HFFc6 (cell line): ENCODE measurements at places on chromosomes 3 and 15.

GRCh38 chr15:87916208-87916607 lies 340.3 kb downstream of the NTRK3 start:
- DNase-seq = no peak

DNA sequence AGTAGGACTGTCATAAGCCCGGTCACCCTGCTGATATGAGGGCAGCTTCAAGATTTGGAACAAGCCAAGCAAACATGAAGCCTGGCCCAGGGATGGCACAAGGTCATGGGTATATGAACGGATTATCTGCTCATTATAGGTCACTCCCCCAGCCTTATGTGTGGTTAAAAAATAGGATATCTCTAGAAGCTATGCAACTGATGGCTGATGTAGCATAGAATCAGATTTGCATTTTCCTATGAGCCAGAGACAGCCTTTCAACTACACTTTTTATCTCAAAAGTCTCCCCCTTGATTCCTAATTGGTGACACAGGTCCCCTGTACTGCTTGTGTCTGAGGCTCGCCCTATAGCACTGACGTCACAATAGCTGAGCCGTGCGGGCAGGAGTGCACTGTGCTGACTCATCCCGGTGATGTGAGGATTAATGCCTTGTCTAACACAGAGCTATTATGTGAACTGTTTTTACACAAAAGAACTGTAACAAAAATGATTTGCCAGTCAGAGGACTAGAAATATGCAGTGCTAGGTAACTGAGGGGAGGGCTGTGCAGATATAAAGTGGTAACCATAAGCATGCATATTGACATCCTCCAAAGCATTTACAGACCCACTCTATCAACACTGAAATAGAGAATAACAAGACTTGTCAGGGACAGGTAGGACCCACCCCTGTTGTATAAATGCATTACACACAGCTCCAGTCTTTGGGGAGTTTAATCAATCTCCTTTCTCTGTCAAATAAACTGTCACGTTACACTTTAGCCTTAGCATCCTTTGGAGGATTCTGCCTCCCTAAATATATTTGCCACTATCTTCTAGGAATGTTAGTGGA lies 204.9 kb downstream of the TIGIT start:
- peak; percentile 80 for DNase-seq

- DNase-seq = no peak
Observed at GRCh38 chr3:136297826-136298225, 47.7 kb downstream of the PCCB start.

DNA sequence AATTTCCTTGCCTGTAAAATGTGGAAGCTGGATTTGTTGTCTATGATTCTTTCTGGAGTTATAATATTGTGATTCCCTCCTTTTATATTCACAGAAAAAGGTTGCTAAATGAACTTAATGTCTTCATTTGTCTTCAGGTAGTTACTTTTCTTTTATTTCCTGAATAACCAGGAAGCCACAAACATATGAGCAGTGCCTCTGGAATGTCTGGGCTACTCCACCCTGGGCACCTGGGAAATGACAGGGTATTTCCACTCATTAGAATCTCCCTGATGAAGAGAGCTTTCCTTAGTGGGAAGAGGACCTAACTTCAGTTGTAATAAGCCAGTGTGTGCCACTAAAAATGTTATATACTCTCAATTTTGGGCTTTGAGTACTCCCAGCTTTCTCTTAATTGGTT lies 3.8 kb upstream of the SLMAP start:
- DNase-seq = peak; percentile 8

GRCh38 chr3:104323226-104323625 lies 1043.5 kb upstream of the ALCAM start:
- DNase-seq = no peak

DNA sequence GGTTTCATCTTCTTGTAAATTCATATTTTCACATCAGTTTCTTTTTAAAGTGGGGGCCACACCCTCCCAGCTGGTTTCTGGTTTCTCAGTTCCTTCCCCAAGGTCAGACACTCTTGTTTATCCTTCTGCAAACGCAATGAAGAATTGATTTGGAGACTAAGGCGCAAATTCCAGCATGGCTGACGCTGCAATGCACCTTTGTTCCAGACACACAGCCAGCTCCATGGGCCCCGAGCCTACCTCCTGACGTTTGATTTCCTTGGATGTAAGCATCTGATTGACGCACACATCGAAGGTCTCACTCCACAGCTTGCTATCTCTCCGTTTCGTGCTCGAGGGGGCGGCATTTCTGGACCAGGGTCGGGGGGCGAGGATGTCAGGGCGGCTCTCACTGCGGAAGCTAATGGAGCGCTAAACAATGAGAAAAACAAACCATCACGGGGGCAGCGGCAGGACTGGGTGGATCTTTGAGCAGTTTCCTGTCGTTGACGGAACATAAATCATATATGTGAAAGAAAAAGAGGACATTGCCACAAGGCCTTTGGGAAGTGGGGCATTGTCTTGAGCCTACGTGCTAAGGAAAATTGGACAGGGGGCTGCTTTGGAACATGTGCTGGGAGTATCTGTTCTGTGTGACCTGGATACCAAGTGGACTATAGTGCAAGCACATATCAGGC lies 46.9 kb downstream of the ARHGEF3 start:
- DNase-seq = no peak

DNA sequence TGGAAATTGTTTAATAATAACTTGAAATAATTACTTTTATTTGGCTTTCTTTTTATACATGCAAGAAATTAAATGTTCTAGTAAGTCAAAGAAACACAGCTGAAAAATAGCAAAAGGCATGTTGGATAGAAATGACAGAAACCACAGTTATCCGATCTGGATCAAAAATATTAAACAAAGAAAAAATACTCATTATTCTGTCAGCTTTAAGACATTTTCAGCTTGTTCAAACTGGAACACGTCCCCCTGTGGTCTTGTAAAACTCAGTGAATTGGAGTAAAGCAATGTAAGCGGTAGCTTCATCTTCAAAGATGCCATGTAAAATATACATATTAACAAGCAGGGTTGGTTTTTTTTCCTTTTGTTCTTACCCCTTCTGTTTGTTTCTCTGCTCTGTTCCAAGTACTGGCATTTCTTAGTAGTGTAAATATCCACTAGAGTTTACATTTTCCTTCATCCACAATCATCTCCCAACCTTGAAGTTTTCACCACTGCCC lies 223.4 kb downstream of the IGSF11 start:
- DNase-seq = no peak

- DNase-seq = peak; percentile 96
Observed at GRCh38 chr15:39581242-39581792, 438 bp downstream of the THBS1 start.

GRCh38 chr3:147428754-147429153 lies 19.6 kb downstream of the ZIC1 start:
- no peak for DNase-seq

- DNase-seq = no peak
Observed at GRCh38 chr3:65672061-65672460, 366.7 kb downstream of the MAGI1 start.

GRCh38 chr3:39718674-39719595 lies 90.5 kb upstream of the MYRIP start:
- peak; percentile 73 for DNase-seq

- DNase-seq = no peak
Observed at GRCh38 chr15:28880680-28881079, 5.1 kb upstream of the APBA2 start.

GRCh38 chr3:142000325-142000870 lies 124.0 kb downstream of the ATP1B3 start:
- no peak for DNase-seq

GRCh38 chr3:150265305-150265704 lies 142.8 kb upstream of the TSC22D2 start:
- DNase-seq = no peak

DNA sequence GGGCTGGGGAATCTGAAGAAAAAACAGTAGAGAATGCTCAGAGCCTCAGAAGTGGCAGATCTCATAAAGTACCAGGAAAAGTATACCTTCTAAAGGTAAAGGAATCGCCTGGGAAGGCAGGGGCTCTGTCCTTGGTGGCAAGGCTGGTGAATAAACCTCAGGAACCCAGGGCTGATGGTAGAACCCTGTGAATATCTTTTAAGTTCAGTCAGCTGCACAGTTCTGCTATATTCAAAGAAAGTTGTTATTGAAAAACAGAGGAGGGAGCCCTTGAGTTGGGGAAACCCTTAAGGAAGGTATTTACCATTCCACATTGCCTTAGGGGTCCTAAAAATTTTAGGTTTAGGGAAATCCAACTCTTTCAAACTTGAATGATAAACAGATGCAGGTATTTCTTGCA lies 31.2 kb downstream of the ZPLD1 start:
- DNase-seq = no peak

- peak; percentile 66 for DNase-seq
Observed at GRCh38 chr15:73800662-73801345, 47.7 kb upstream of the INSYN1 start.

DNA sequence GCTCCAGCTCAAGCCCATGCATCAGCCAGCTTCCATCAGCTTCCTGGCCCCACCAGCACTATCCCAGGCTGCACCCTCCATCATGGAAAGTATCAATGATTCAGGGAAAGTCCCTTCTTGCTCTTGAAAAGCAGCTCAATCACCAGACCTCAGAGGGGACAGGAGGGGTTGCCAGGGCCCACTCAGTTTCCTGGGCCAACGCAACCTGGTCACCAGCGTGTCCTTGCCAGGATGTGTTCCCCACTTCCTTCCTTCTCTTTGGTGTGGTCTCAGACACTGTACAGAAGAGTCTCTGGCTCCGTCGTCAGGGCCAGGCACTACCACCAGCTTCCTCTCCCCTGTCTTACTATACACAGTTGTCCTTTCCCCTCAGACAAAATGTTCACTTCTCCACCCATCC lies 3.0 kb downstream of the HDC start:
- no peak for DNase-seq

DNA sequence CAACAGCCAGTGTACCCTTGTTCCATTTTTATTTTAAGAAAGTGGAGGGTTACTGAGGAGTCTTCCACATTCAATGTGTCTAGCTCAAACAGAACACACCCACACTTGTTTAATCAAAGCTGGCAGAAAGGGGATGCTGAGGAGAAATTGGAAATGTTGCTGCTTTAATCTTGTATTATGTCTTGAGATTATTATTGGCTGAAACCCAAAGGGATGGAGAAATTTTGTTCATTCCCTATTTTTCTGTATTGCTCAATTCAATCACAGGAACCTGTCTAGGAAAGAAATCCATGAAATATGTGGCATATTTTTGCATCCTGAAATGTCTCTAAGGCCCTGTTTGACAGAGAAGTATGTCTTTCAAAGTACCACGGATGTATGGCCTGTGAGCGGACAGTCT lies 238.0 kb downstream of the MYRIP start:
- no peak for DNase-seq

DNA sequence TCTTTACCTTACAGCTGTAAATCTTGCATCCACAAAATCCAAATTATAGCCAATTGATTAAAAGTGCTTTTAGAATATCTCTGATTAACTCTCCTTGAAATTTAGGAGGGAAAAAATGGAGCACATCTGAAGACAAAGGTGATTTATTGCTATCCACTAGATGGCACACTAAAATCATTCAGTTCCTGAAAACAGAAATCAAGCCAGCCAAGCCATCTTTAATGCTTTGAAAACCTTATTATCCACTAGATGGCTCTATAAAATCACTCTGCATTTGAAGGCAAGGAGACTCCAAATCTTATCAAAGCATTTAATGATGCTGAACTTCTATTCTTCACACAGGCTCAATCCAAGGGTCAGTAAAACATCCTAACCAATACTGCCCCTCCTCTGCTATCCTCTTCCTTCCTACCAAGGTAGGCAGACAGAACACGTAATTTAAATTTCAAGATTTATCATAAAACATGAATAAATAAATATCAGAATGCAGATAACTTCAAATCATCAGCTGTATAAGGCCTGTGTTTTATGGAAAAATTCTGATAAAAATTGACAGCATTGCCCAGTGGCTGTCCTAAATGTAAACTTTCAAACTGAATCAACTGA lies 48.4 kb downstream of the GOLIM4 start:
- peak; percentile 87 for DNase-seq

GRCh38 chr3:120909602-120909878 lies 1.5 kb downstream of the STXBP5L start:
- DNase-seq = no peak

GRCh38 chr15:26098801-26099200 lies 235.7 kb upstream of the ATP10A start:
- DNase-seq = no peak

GRCh38 chr15:44529864-44530604 lies 6.9 kb upstream of the EIF3J start:
- DNase-seq = no peak

DNA sequence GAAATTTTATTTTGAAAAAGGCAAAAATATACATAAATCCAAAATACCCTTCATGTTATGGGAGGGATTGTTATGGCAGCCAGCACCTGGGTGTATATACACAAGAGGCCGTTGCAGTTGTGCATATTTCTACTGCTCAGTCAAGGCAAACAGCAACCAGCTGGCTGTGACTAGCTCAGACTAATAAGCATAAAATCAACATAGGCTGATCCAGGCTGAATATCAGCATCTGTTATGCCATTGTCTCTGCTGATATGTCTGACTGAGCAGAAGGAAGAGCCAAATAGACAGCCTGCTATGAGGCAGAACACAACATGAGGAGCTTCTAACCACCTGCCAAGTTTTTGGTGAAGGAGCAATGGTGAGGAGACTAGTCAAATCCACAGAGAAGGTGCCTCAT lies 457.5 kb upstream of the ALCAM start:
- peak; percentile 80 for DNase-seq

GRCh38 chr15:84949043-84949442 lies 32.6 kb upstream of the PDE8A start:
- peak; percentile 46 for DNase-seq

GRCh38 chr15:57221134-57221533 lies 155.2 kb upstream of the CGNL1 start:
- no peak for DNase-seq

GRCh38 chr3:3799173-3800079 lies at the start of gene LRRN1:
Gene LRRN1, plus strand, starts transcription at chr3:3799431. Its CDS starts 45,211 bp downstream, at chr3:3844642.
- DNase-seq = no peak

GRCh38 chr3:19526071-19526470 lies 377.8 kb downstream of the KCNH8 start:
- DNase-seq = no peak

GRCh38 chr3:141087076-141087777 lies 36.1 kb downstream of the SPSB4 start:
- no peak for DNase-seq

DNA sequence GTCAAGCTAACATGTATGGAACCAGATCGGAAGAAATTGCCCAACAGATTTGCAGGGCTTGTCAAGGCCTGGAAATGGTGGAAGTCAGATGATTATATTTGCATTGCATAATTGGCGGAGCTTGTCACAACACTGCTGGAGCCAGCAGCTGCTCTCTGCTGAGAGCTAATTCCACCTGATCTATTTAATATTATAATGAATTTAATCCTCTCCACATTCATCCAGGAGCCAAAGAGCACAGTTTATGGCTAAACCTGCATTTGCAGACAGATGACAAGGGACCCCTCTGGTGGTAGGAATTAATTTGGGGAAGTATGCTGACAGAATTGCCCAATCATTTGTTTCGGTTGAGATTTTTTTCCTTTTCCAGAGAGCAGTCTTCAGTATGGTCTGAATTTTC lies 730.2 kb downstream of the TUSC7 start:
- DNase-seq = no peak

- no peak for DNase-seq
Observed at GRCh38 chr15:28907338-28907960, 21.7 kb downstream of the APBA2 start.

- DNase-seq = peak; percentile 60
Observed at GRCh38 chr15:91520850-91521249, 332.7 kb upstream of the SLCO3A1 start.
